Right renal cortex interstitium (tissue), 3 donors: ENCODE measurements at places on chromosomes 16 and 17.

- no peak for DNase-seq
Measured at GRCh38 chr16:89921702-89922476, 1.3 kb upstream of the TUBB3 start.

- no peak for DNase-seq
Measured at GRCh38 chr16:74271872-74272271, 24.7 kb upstream of the PSMD7 start.

DNA sequence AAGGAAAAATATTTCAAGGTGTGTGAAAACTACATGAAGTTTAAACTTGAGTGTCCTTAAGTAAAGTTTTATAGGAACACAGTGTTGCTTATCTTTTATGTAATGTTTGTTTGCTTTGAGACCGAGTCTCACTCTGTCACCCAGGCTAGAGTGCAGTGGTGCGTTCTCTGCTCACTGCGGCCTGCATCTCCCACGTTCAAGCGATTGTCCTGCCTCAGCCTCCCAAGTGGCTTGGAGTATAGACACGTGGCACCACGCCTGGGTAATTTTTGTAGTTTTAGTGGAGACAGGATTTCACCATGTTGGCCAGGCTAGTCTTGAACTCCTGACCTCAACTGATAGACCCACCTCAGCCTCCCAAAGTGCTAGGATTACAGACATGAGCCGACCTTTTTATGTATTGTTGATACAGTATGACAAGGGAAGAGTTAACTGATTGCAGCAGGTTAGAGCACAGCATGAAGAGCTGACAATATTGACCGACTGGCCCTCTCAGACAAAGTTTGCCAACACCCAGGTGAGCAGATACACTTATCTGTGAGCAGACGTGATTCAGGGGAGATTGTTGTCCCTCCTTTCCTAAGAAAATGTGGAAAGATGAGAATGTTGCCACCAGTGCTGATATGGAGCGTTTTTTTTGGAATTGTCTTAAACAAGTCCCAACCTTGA is 373.7 kb downstream of the WWOX start:
- no peak for DNase-seq

GRCh38 chr16:89257757-89258465 is 40.4 kb downstream of the ZNF778 start:
- no peak for DNase-seq
